NCI-H1105 treated with DMSO at 0.1 percent for 48 hours (cell line): ENCODE measurements at places on chromosomes 7 and 10.

- DNase-seq, result peak; percentile 83
Measured at GRCh38 chr7:94368371-94368791, 26.3 kb upstream of the COL1A2 start.

DNA sequence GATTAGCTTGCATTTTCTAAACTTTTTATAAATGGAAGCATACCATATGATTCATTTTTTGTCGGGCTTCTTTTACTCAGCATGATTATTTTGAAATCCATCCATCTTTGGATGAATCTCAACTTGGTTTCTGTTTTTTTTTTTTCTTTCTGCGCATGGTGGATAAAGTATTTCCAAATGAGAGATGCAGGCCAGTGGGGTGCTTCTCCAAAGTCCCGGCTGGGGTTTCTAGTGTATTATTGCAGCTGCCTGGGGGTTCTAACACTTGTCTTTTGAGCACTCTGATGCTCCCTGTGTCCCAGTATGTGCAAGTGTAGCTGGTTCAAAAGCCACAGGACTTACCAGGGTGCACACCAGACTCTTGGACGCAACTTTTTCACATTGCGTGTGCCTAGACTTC lies 70.9 kb upstream of the LOXL4 start:
- DNase-seq, result no peak

DNA sequence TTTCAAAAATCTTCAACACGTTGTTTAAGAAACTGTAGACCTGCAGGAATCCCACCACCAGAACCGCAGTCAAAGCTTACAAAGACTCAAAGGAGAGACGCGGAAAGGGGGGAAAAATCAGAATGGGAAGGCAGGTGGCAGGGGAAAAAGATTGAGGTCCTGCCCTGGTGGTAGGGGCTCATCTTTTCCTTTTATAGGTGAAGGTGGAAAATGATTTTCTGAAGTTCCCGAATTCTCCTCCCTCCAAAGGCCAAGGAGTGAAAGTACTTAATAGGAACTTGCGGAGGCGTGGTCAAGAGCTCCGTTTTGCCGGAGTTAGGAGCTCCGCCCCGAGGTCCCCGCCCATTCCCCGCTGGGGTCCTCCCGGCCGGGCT lies 724 bp downstream of the BBIP1 start:
- peak; percentile 67 for DNase-seq

DNA sequence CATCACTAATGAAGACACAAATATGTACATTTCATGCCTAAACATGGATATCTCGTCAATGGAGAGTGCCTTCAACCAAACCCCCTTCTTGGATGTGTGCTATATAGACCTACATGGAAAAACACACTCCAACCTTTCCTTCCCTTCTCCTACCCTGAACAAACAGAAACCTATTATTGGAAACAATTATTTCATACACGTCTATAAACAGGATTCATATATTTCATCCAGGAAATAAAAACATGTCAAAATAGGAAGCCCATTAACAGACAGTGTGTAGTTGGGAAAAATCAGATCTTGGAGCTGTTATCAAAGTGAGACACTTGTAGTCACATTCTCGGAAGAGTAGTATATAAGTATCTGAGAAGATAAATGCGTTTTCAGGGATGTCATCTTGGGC lies 81.1 kb downstream of the NRP1 start:
- no peak for DNase-seq

DNA sequence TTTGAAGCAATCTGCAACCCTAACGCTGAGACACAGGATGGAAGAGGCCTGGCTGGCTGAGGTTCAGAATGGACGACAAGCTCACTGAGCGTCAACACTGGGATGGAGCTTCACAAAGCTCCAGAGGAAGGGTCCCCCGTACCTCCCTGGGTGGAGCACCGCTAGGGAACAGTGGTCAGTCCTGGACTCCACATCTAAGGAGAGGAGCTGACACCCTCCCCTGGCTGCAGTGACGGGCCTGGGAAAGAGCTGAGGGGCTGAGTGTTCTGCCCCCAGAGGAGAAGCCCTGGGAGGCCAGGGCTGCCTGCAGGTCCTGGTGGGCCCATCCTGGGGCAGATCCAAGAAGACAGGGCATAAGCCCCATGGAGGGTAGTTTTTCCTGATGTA lies 146.2 kb downstream of the ARHGAP22 start:
- DNase-seq, result no peak

GRCh38 chr7:128360359-128360678 lies 1.2 kb downstream of the PRRT4 start:
- DNase-seq, result no peak

DNA sequence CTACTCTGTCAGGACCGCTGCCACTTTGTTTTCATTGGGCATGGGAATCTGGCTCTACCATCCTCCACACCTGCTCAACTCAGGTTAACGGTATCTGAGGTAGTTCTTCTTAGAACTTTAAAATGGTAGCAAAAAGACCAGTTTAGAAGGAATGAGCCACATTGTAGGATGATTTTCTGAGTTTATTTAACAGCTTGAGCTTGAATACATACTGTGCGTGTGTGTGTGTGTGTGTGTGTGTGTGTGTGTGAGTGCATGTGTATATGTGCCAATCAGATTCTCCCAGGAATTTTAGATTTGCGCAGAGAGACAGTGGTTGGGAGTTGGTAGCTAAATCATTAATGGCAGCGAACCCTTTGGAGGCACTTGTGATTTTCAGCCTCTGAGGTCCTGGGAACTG lies 81.4 kb downstream of the SPAG6 start:
- DNase-seq, result no peak

DNA sequence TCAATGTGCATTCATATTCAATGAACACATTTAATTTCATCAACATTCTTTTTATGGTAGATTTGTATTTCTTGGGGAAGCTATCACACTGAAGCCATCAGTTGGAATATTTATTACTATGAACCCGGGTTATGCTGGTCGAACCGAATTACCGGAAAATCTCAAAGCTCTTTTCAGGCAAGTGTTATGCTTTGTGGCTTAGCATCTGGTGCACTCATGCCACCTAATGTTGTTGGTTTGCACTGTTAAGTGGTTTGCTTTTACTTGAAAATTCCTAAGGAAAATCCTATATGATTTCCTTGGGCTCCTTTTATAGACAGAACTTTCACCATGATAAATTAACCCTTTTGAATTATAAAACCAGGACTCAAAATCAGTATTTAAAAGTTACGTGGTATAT lies 147.9 kb downstream of the DNAH11 start:
- DNase-seq, result no peak

DNA sequence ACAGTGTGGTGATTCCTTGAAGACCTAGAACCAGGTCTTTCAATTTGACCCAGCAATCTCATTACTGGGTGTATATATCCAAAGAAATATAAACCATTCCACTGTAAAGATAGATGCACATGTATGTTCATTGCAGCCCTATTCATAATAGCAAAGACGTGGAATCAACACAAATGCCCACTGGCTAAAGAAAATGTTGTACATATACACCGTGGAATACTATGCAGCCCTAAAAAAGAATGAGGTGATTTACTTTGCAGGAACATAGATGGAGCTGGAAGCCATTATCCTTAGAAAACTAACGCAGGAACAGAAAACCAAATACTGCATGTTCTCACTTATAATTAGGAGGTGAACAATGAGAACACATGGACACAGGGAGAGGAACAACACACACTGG lies 278.0 kb upstream of the KCND2 start:
- no peak for DNase-seq

DNA sequence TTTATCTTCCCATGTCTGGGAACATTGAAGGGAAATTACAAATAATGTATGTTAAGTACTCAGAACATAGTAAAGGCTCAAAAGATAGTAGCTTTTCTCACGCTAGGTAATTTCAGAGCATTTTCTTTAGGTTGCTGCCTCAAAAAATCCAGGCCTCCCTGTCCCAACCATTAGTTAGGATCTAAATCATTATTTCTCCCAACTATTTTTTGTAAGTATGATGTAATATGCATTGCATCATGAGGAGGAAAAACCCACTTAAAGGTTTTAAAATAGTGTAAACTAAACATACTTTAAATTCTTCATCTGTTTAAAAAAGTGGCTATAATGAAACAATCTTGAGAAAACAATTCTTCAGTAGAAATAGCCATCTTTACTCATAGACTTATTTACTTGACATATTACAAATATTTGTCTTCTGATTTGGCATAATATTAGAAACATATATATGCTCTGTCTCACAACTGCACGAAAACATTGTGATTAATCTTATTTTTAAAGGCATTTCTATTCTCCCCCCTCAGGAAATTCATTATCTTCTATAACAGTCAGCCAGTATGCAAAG lies 329.3 kb downstream of the ELMO1 start:
- DNase-seq, result no peak

DNA sequence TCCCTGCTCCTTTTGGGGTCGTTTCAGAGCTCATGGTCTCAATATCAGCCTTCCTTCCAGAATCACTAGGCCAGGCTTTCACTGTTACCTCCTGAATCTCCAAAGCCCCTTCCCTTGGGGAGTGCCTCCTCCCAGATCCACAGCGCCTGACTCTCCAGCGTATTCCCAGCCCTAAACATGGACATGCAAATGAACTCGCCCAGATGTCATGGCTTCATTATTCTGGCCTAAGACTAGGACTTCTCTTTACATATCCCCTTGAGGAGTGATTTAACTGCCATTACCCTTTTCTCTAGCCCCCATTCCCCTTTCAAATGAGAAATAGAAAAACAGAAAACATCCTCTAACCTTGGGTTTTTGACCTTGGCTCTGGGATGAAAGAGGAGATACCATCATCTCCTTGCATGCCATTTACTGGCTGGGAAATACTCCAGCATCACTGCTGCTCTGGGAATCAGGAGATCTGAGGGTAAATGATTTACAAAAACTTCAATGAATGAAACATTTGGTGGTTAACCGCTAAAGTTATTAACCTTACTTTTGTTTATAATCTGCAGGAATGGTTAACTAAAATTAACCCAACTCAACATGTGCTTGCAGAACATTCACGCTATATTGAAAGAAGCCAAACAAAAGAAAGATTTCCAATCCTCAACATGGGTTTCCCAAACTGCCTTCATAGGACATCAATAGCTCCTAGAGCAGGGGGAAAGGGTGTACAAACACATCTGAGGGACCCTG lies 37.0 kb downstream of the FAM171A1 start:
- no peak for DNase-seq

- DNase-seq, result no peak
Measured at GRCh38 chr10:71920540-71921323, 43.5 kb upstream of the CHST3 start.

- DNase-seq, result peak; percentile 44
Measured at GRCh38 chr10:119750391-119751230, 24.8 kb downstream of the INPP5F start.

DNA sequence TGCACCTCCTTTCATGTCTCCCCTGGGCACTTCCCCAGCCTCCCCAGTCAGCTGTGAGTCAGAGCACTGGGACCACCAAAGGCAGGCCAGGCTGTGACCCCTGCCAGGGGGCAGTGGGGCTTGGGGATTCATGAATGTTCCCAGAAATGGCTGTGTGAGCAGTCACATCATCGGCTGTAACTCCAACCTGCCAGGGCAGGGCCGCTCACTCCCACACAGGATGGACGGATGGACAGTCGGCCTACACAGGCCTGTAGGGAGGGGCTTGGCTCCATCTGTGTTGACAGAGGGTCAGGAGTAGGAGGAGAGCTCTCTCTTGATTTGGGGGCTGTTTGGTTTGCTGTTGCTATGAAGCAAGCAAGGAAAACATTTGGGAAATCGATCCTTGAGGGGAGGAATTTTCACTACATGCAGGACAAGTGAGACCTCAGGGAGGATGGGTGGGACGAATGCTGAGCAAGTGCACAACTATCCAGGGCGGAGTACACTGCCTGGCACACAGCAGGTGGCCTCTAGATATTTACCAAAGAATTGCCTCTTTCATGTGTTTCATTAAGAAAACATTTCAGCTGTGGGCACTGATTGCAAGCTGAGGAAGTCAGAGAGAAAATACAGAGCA lies 2.9 kb upstream of the IGFBP1 start:
- no peak for DNase-seq

DNA sequence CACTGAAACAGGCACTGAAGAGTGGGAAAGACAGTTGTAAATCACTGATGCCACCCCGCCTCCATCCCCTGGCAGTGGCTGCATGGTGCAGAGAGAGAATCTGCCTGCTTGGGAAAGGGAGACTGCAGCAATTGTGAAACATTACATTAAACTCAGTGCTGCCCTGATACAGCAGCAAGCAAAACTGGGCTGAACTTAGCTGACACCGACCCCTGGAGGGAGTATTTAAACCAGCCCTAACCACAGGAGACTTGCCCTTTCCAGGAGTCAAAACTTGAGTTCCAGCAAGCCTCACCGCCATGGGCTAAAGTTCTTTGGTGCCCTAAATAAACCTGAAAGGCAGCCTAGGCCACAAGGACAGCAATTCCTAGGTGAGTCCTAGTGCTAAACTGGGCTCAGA lies 109.4 kb upstream of the PLPP4 start:
- no peak for DNase-seq

DNA sequence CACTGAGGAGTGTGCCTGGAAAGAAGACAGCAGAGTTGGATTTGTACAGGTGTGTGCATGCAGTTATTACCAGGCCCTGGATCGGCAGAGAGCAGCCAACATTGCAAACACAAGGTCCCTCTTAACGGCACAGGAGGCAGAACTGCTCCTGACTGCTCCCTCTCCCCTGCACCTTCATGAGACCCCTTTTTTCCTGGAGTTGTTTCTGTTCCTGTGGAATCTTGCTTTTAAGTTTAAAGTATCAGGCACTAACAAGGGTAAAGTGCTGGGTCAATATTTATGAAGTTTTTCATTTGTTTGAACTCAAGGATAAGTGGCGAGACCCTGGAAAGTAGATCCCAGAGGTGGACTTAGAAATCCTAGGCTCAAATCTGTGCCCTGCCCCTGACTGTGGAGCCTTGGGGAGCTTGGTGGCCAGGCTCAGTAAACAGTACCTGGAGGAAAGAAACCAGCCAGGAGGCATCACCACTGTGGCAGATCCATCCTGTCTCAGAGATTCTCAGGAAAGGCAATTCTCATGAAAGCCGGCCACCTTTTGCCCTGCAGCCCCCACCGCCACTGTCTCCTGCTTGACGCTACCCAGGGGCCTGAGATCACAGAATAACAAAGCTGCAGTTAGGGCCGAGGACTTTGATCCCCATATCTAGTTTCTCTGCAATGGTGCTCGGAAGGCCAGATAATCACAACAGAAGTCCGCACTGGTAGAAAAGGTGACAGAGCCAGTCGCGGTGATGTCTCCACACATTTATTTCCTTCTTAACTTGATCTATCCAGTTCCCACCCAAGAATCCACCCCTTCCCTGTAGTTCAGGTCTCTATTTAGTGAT lies 36.7 kb downstream of the DDC start:
- no peak for DNase-seq

DNA sequence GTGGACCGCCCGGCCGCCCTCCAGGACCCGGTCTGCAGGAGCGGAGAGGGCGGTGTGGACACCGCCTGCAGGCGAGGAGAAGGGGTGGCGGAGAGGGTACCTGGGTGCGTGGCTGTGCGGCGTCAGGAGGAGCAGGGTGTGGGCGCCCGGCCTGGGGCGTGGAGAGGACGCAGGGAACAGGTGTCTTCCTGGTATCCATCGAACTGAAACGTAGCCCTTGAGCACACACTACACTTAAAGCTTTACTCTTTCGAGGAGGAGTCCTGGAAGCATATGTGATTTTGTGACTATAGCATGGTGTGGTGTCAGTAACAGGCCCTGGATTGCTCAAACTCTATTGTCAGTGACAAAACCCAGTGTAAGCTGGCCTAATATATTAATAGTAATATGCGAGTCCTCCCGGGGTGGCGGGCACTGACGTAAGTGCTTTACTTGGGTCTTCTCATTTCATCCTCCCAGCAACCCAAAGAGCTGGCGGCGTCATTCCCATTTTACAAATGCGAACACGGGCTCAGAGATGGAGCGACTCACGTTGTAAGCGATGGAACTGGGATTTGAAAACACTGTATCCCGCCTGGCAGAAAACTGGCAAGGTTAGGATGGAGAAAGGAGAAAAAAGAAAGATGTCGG lies 508 bp upstream of the TECPR1 start:
- DNase-seq, result no peak
